ENCODE measurements at places on chromosomes 12 and 14.

- no peak for ATAC-seq
Measured at GRCh38 chr12:29320295-29321085, 60.5 kb downstream of the ERGIC2 start.

DNA sequence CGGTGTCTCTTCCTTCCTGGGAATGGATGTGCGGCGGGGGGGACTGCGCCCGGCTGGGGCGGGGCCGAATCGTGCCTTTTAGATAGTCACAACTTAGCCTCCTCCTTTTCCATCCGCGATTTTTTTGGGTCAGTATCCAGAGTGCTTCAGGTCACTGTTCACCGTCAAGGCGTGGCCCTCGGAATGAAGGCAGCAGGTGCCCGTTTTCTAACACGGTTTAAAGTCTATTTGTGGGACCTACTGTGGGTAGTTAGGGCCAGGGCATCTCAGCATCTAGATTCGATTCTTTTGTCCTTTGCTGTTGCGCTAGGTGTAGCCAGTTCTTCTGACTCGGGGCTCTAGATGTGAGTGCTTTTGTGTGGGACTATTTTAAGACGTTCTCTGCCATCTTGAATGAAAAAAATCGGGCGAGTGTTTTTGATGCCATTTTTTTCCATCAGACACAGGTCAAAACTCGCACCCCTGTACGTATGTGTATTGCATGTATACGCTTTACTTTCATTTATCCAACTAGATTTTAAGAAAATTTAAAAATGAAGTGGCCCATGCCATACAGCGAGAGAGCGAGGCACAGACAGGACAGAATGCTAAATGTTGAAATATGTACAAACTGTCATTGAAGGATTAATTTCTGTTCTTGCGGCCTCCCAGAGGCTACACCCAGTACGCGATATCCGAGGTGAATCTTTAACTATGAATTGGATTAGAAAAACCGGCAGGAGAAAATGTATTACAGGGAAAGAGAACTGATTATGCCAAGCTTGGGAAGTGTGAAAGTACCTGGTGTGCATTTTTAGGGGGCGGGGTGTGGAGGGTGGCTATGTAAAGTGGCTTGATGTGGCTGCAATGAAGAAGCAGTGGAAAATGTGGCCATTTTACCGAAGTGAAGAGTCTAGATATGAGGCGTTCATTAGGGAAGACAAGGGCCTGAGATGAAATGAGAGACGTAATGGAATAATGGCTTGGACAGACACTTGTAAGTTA, 835 bp downstream of the VEZT start:
- ATAC-seq: peak; percentile 2

DNA sequence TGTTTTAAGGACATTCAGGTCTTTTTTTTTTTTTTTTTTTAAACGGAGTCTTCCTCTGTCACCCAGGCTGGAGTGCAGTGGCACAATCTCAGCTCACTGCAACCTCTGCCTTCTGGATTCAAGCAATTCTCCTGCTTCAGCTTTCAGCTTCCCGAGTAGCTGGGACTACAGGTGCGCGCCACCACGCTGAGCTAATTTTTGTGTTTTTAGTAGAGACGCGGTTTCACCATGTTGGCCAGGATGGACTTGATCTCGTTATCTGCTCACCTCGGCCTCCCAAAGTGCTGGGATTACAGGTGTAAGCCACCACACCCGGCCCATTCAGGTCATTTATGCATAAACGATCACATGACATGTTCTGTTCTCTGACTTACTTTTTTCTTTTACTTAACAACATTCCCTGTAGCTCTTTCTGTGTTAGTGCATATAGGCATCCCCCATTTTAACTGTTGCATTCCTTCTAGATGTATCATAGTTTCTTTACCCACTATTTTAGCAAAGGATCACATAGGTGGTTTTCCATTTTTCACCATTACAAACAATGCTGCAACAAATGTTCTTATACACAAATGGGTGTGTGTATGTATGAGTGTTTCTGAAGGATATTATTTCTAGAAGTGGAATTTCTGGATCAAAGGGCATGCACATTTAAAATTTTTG, 74.2 kb downstream of the ARF6 start:
- no peak for ATAC-seq

GRCh38 chr12:116599285-116600136, 40.3 kb downstream of the MAP1LC3B2 start:
- peak; percentile 17 for ATAC-seq

DNA sequence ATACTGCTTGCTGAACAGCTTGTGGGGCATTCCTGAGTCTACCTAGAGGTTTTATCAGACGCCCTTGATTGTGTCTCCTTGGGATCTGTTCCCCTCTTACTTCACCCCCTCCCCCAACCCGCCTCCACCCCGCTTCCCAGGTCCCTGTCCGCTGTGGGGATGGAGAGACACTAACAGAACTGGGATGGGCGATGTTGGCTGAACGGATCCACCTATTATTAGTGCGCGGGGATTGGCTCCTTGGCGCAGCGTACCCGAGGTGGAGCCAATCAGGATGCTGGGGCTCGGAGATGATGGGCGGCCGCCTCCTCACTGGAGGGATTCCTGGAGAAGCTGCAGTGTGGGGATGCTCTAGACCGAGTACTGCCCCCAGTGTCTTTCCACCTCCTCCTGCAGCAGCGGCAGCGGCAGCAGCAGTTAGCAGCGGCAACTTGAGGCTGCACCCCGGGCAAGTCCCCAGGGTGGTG, at the start of gene SYT1:
TSS of gene SYT1 (plus strand) at position 372 of the 467 bp plus-strand sequence.
- ATAC-seq: no peak

GRCh38 chr12:20520532-20520931, 152.2 kb downstream of the PDE3A start:
- ATAC-seq: no peak

GRCh38 chr12:68673788-68674187, 13.0 kb upstream of the NUP107 start:
- ATAC-seq: peak; percentile 40

- ATAC-seq: no peak
Measured at GRCh38 chr14:75748336-75748735, 87.3 kb downstream of the TTLL5 start.

GRCh38 chr12:120851444-120851843, 52.7 kb downstream of the SPPL3 start:
- ATAC-seq: no peak

GRCh38 chr12:75638792-75639191, 127.4 kb upstream of the KRR1 start:
- no peak for ATAC-seq

DNA sequence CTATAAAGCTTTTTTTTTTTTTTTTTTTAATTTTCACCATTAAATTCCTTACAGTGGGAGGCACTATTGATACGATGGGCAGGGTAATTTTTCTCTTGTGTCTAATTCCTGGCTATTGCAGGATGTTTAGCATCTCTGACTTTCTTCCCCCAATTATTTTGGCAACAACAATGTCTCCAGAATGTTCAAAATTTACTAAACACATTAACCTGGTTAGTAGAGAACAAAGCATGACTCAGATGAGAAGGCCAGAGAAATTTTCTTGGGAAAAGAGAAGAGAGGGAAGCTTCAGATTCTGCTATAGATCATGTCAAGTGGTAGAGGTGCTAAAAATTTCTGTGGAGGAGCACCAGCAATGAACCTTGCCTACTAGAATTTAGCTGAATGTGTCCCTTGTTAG, 171.5 kb upstream of the PRICKLE1 start:
- ATAC-seq: no peak

DNA sequence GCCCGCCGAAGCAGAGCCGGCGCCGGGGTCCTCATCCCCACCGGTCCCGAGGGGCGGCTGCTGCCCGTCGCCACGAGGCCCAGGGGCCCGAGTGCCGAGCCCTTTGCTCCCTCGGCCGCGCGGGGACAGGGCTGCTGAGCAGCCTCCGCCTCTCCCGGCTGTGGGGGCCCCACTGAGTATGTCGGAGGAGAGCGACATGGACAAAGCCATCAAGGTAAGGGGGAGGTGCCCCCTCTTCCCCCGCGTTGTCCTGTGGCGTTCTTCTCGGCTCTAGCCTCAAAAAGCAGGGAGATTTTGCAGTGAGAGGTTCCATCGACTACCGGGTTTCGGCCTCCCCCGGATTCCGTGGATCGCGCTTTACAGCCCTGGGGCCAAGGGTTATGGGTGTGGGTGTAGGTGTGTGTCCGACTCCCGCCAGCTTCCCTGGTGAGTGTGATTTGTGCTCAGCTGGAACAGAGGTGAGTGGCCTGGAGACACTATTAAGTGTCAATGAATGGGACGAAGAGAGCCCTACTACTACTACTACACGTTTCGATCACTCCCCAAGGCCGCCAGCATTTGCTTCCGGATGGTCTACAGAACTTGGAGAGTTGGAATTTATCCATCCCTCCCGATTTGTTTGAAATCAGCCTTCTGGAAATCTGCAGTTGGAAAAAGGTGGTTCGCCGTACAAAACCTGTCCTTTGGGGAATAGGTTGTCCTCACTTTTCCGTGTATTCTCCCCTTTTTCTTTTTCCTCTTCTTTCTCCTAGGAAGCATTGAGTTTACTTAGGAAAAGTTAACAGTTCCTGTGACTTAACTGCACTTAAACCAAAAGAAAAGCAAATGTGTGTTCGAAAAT, 748 bp downstream of the MAPKAPK5 start:
- peak; percentile 11 for ATAC-seq

DNA sequence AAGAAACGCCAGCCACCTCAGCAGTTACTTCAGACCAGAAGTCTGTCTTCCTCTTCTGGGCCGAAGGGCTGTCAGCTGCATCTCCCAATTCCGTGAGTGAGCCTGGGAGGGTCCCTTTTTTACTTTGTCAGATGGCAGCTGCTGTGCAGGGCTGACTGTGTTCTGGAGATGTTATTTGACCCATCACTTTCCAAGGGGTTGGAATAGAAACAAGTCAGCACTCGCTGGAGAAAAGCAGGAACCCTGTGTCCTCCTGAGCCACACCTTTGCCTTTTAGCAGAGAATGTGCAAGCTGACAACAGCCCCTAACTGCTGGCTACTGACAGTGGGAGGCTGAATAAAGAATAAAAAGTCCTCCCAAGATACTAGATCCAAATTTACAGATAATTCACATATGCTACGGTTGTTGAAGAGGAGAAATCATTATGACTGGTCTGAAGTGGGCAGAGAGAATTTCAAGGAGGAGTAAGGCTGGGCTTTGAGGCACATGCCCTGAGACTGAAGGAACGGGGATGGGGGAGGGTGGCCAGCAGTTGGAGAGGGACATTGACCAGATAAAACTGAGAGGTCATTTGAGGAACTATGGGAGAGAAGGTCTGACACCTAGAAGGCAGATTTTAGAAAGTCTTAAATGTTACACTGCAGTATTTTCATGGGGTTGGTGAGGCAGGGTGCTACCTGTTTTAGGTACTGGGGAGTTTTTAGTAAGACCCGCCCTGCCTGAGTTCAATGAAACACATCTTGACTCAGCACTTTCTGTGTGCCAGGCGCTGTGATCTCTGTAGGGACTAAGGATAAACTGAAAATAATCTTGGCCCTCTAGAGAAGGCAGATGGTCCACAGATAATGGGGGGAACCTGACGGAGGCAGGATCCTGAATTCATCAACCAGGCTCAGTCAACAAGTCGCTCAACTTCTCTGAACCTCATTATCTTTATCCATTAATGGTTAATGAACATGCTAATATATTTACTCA, 27.4 kb downstream of the FAM234B start:
- no peak for ATAC-seq

DNA sequence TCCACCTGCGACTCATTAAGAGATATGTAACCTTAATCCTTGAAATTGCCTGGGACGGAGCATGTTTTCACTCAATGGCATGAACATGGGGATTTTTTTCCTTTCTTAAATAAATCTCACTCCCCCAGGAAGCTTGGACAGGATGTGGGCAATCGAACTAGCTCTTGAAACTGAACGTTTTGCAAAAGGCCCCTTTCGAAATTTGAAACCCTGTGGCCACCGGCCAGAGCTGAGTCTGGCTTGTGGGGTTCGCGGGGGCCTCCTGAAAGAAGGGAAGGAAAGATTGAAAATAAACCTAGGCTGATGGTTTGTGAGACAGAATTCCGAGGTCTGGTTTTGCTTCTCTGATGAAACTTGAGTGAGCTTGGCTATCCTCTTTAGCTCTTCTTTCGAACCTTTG, 101.4 kb upstream of the RTL1 start:
- no peak for ATAC-seq

DNA sequence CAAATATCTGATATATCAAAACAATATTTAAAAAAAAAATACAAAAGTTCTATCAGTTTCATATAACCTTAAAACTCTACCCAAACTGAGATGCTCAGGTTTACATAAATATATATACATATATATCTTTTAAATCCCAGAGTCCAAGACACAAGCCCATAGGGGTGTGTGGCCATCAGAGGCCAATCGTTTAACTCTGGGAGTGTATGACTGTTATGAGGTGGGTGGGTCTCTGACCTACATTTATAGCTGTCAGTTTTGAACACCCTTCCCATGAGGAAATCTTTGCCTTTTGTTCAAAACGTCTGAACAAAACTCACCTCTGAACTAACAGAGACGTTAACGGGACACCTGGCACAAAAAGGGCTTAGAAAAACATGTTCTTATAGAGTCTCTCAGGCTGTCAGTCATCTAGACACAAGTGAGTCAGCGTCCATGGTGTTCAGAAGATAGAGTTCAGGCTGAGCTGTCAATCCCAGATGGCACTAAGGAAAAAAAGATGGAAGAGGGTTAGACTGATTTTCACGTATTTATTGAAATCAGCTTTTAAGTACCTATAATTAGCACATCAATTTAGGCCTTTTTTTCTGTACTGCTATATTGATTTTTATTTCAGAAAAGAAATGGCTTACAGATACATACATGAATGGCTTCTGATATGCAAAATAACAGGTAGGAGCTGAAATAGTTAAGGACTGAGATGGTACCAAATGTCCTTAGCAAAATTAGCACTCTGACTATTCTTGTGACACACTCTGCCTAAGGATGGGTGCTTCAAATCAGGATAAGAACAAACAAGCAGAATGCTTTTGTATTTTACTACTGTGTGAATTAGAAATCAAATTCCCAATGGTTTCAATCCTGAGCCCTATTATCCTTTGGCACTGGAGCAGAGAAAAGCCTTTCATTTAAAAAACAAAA, 29.2 kb downstream of the HIGD1C start:
- no peak for ATAC-seq

DNA sequence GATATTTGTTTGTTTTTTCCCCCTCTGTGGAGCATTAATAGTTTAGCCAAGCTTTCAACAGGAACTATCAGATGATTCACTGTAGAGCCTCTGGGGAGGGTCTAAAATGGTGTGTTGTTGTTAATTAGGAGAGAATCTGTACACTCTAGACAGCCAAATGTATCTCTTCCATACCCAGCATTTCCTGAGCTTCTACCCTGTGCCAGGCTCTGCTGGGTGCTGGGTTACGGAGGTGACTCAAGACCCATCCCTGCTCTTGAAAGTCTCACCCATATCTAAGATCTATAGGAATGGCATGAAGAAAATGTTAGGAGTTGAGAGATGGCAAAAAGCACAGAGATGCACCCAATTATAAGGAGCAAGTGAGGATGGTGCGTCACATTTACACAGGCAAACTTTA, 245.8 kb downstream of the C12orf75 start:
- ATAC-seq: no peak

DNA sequence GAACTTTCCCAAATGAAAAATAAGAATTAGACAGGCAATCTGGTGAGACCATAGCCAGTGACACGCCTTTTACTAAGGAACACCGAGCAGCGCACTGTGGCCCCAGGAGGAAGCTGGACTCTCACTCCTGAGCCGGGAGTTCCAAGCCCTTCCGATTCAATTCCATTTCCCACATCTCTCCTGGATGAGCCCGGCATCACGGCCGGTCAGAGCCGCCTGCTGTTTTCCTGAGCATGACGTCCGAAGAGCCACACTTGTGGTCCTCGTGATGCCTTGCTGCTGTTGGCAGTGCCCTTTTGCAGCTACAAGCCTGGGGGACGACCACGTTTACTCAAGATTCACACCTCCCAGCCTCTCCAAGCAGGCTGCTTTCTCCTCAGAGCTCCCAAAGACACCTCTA, 40.8 kb downstream of the FBXL14 start:
- no peak for ATAC-seq

Data from activated CD4-positive, CD25-positive, alpha-beta regulatory T cell treated with anti-CD3 and anti-CD28 coated beads, Interleukin-2, amount 50 U/mL, for 24 hours (primary cell).